ENCODE measurements at places on chromosomes 7 and 10. TPM values are rescaled to one million over a fixed set of nuclear protein-coding genes. Genes with fewer than 3 reads are reported as not detected.

DNA sequence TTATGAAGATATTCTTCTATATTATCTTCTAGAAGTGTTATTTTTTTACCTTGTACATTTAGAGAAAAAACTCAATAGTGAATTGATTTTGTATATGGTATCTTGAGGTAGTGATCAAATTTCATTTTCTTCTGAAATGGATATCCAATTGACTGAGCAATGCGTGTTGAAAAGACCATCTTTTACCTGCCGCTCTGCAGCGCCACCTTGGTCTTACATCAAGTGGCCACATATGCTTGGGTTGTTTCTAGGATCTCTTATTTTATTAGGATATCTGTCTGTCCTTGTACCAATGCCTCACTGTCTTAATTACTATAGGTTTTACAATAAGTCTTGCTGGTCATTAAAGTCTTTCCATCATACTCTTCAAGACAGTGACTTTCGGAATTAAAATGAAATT is 53.0 kb downstream of the CUL2 start:
- no peak for DNase-seq
- H3K27ac ChIP-seq: no peak overlapping the region
- H3K4me1 ChIP-seq: peaks cover 15% of the 10 kb centered on the region
- H3K4me3 ChIP-seq: no peak overlapping the region
- no peaks in the 10 kb centered on the region for H3K27me3 ChIP-seq
- H3K36me3 ChIP-seq: peaks cover 14% of the 10 kb centered on the region

- H3K27ac ChIP-seq: peak overlapping the region; percentile 22
- no peak overlapping the region for H3K4me3 ChIP-seq
- DNase-seq: peak; percentile 68
- H3K4me1 ChIP-seq: peaks cover 20% of the 10 kb centered on the region
Measured at GRCh38 chr7:135291809-135292253, 58.2 kb downstream of the STRA8 start.

DNA sequence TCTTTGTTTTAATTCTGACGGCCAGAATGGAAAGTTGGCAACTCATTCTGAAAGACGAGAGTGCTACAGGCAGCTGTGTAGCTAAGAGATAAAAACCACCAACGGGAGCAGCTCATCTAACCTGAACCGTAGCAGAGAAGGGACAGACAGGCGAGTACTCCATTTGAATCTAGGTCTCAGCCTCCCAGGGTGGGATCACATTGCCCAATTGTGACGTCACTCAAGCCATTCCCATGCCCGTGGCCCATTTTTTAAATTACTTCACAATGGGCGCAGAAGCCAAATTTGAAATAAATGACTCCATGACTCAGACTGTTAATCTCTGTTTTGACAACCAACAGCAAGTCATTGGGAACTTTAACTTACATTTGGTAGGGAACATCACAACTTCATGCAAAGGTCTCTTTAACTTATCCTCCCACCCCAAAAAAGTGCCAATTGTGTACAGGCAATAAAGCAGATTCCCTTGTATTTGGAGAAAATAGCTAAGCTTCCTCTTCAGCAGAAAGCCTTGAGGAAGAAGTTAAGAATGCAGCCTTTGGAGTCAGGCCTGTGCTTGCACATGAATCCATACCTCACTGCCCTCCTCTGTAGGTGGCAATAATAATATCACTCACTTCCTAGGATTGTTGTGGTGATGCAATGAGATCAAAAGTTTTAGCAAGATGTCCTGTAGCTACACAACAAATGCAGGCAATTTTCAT is 93.2 kb upstream of the KIF5B start:
- DNase-seq: no peak
- H3K4me3 ChIP-seq: no peak overlapping the region
- no peaks in the 10 kb centered on the region for H3K36me3 ChIP-seq

DNA sequence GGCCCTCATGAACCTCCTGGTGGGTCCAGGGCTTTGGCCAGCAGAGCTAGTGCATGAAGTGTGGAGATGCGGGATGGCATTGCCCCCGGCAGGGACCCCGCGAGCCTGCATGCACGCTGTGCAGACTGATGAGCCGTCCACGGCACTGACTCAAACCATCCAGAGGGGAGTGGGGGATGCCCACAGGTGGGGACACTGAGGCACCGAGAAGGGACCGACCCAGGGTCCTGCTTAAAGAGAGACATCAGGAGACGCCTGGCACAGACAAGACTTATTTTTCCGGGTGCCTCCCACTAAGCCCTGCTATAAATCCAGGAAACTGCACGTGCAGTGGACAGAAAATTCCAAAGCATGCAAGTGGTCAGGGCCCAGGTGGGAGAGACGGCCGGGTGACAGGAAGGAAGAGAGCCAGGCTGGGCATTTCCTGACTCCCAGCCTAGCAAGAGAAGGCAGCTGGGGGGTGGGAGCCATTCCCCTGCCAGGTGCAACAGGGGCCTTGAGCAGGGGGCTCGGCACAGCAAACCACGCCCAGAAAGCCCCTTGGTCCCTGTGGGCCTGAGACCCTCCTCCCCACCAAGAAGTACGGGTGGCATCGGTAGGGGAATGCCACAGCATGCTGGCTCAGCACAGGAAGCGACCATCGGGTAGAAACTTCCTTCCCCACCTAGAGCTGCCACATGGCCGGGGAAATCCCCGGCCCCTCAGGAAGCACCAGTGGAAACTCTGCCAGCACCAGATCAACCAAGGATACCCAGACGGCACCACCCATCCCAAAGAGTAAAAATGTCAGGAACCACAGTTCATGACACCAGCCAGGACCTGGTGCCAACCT is 91.5 kb downstream of the FOXL3 start:
- H3K4me3 ChIP-seq: no peak overlapping the region
- no peaks in the 10 kb centered on the region for H3K36me3 ChIP-seq
- H3K27me3 ChIP-seq: peaks cover 85% of the 10 kb centered on the region
- no peaks in the 10 kb centered on the region for H3K4me1 ChIP-seq
- no peak overlapping the region for H3K27ac ChIP-seq

DNA sequence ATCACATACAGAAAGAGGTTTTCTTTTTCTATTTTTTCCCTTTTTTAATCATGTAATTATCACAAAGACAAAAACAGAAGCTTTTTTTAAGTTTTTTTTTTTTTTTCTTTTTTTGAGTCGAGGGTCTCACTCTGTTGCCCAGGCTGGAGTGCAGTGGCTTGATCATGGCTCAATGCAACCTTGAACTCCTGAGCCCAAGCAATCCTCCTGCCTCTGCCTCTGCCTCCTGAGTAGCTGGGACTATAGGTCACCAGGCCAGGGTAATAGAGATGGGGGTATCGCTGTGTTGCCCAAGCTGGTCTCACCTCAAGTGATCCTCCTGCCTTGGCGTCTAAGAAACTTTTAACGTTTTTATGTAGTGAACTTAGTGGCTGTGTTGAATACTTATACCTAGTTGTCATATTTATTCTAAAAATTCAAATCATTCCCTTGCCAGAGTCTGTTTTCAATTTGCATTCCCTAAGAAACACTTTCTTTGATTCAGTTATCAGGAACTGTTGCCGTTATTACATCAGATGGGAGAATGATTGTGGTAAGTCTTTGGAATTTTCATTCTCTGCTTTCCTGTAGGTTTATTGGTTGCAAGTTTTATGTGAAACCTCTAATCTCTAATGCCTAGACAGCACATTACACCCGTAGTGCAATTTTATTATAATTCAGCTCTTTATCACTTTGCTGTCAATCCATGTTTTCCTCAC is 1.3 kb downstream of the LSM8 start:
- DNase-seq: no peak
- H3K27me3 ChIP-seq: no peaks in the 10 kb centered on the region
- H3K4me3 ChIP-seq: peak overlapping the region; percentile 83
- peak overlapping the region; percentile 95 for H3K27ac ChIP-seq

GRCh38 chr7:41197769-41198168 is 505.1 kb downstream of the INHBA start:
- H3K36me3 ChIP-seq: no peaks in the 10 kb centered on the region
- H3K27me3 ChIP-seq: no peaks in the 10 kb centered on the region
- no peak for DNase-seq
- H3K4me1 ChIP-seq: peaks cover 7% of the 10 kb centered on the region

GRCh38 chr10:44935201-44935965 is 24.2 kb upstream of the RASSF4 start:
- H3K4me1 ChIP-seq: peaks cover 17% of the 10 kb centered on the region
- H3K4me3 ChIP-seq: no peak overlapping the region
- H3K27ac ChIP-seq: no peak overlapping the region
- no peaks in the 10 kb centered on the region for H3K36me3 ChIP-seq
- H3K27me3 ChIP-seq: no peaks in the 10 kb centered on the region
- DNase-seq: peak; percentile 50

DNA sequence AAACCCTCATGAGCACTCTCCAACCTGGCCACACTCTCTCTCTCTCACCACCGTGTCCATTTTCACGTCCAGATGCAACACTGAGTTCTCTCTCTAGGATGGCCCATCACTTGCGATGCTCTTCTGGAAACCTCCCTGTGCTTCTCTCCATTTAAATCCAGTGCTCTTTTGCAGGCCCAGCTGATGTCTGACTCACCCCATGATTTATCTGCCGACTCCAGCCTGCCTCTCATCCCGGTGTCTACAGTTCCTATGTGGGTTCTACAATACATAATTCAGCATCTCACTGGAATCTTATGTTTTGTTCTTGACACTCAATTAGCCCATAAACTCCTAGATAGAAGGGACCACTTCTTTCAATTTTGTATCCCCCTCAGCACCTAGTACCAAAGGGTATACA is 5.0 kb downstream of the TPK1 start:
- H3K36me3 ChIP-seq: peaks cover 15% of the 10 kb centered on the region
- no peak for DNase-seq
- H3K4me1 ChIP-seq: peaks cover 35% of the 10 kb centered on the region
- H3K27ac ChIP-seq: no peak overlapping the region
- H3K4me3 ChIP-seq: no peak overlapping the region

- no peak overlapping the region for H3K27ac ChIP-seq
- peaks cover 29% of the 10 kb centered on the region for H3K4me1 ChIP-seq
- H3K36me3 ChIP-seq: no peaks in the 10 kb centered on the region
- H3K4me3 ChIP-seq: no peak overlapping the region
Measured at GRCh38 chr10:110040108-110040507, 32.3 kb downstream of the ADD3 start.

GRCh38 chr7:81327468-81328266 is 408.8 kb upstream of the SEMA3C start:
- no peak overlapping the region for H3K27ac ChIP-seq
- no peaks in the 10 kb centered on the region for H3K27me3 ChIP-seq
- DNase-seq: no peak
- H3K4me3 ChIP-seq: no peak overlapping the region

DNA sequence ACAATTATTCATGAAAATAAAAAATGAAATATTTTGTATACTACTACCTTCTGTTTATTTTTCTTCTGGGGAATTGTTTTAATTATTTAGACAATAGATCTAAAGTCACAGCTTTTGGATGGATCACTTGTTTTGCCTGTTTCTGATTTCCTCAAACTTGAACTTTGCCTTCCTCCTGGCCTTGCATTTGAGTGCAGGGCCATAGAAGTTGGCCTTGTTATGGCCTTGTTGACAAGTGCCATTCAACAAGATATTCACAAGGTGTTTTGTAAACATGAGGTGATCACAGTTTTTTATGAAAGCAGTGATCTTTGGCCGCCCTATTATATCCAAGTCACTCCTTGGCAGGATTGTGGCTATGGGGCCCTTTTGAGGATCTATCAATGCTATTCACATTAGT is 4.6 kb downstream of the ZNF22 start:
- peaks cover 3% of the 10 kb centered on the region for H3K4me1 ChIP-seq
- H3K36me3 ChIP-seq: peaks cover 19% of the 10 kb centered on the region
- no peak overlapping the region for H3K4me3 ChIP-seq
- H3K27me3 ChIP-seq: peaks cover under 1% of the 10 kb centered on the region

GRCh38 chr7:121339082-121339481 is 10.3 kb downstream of the WNT16 start:
- H3K27ac ChIP-seq: no peak overlapping the region
- H3K27me3 ChIP-seq: no peaks in the 10 kb centered on the region
- H3K4me3 ChIP-seq: no peak overlapping the region
- peaks cover 15% of the 10 kb centered on the region for H3K36me3 ChIP-seq
- H3K4me1 ChIP-seq: no peaks in the 10 kb centered on the region

- H3K27me3 ChIP-seq: no peaks in the 10 kb centered on the region
- H3K27ac ChIP-seq: peak overlapping the region; percentile 22
- H3K4me1 ChIP-seq: no peaks in the 10 kb centered on the region
- H3K36me3 ChIP-seq: no peaks in the 10 kb centered on the region
Measured at GRCh38 chr7:159205833-159206232, 61.2 kb upstream of the VIPR2 start.

DNA sequence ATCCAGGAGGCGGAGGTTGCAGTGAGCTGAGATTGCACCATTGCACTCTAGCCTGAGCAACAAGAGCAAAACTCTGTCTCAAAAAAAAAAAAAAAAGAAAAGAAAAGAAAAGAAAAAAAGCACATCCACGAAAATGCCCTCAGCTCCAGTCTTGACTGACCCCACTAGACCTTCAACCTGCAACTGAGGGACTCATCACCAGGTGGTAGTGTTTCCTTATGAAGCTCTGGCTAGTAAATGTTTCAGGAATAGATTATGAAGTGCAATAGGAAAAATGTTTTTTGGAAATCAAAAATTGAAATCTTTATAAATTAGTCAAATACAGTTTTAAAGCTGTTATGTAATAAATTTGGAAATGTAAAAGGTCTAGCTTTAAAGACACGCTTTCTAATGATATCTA is 22.4 kb downstream of the TLL2 start:
- H3K4me1 ChIP-seq: no peaks in the 10 kb centered on the region
- no peak overlapping the region for H3K27ac ChIP-seq
- peaks cover 5% of the 10 kb centered on the region for H3K36me3 ChIP-seq
- no peak for DNase-seq
- H3K4me3 ChIP-seq: no peak overlapping the region
- peaks cover 55% of the 10 kb centered on the region for H3K27me3 ChIP-seq

LRRC61 gene
- total RNA-seq: 22.5 TPM

SAMD9 gene
- 74.8 TPM for total RNA-seq

CYP26A1 gene
- 2.1 TPM for total RNA-seq

UPK3B gene
- 6.0 TPM for total RNA-seq

COBL gene
- 48.1 TPM for total RNA-seq

SFRP4 gene
- not detected for total RNA-seq

SNCG gene
- total RNA-seq: 7.2 TPM

PNLIPRP2 gene
- total RNA-seq: not detected

CCDC6 gene
- total RNA-seq: 111 TPM

IQCE gene
- total RNA-seq: 96.4 TPM

WEE2 gene
- not detected for total RNA-seq

EPDR1 gene
- total RNA-seq: 60.5 TPM

HKDC1 gene
- 112 TPM for total RNA-seq

SVIL gene
- 147 TPM for total RNA-seq

GSTO2 gene
- total RNA-seq: 26.7 TPM

OPALIN gene
- total RNA-seq: not detected

ACHE gene
- total RNA-seq: 11.3 TPM

AUTS2 gene
- total RNA-seq: not detected

MAGI2 gene
- 0.64 TPM for total RNA-seq
